ENCODE measurements at places on chromosomes 16 and 17. TPM values are rescaled to one million over a fixed set of nuclear protein-coding genes. Genes with fewer than 3 reads are reported as not detected.

The MOSMO gene
- 13.0 TPM for total RNA-seq

The SHISA6 gene
- not detected for total RNA-seq

DNA sequence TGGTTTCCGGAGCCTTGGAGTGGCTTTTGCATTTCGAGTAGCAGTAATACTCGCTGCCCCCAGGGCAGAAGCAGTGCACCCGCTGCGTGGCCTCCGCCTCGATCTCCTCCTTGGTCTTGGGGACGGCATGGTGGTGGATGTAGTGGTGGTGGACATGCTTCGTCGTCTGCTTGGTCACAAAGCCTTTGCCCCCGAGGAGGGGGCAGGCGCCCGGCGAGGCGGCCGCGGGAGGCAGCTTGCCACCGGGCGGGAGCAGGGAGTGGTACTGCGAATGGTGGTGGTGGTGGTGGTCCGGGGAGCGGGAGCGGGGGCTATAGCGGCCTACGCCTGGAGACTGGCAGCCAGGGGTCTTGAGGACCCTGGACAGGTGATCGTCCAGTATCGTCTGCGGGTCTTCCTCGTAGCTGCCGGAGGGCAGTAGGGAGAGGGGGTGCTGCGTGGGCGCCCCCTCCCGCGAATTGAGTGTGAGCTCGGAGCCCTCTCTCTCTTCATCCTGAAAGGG, 24.1 kb downstream of the AXIN2 start:
- peaks cover 9% of the 10 kb centered on the region for H3K36me3 ChIP-seq
- no peak overlapping the region for H3K27ac ChIP-seq
- no peak for DNase-seq
- H3K4me3 ChIP-seq = no peak overlapping the region
- H3K4me1 ChIP-seq = no peaks in the 10 kb centered on the region

DNA sequence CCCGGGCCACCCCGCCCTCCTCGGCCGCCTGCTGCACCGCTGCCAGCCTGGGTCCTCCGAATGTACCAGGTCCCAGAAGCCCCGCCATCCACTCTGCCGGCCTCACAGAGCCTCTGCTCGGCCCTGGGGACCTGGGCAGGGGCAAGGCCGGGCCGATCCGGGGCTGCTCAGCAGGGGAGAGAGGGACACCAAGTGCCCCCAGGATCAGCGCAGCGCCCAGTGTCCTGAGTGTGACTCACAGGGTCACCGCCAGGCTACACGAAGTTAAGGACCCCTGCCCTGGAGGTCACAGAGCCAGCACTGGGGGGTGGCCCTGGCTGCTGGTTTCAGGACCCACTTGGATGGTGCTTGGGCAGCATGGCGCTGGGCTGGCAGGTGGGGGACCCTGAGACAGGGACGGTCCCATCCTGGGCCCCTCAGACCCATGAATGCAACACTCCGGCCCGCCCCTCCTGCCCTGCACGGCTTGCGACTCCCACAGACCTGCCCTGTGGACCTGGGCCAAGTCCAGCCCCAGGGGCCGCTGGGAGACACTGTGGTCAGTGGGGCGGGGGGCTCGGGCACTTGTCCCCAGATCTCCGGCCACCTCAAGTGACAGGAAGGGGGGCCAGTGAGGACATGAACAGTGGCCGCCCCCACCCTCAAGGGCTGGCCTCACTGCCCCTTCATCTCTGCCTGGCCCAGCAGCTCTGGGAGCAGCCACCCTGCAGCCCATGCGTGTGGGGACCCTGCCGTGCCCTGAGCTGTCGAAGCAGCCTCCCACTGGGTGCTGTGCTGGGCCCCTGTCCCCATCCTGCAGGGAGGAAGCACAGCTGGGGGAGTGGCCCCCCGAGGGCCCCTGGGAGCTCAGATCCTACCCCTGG, 23.2 kb upstream of the SSTR5 start:
- no peak overlapping the region for H3K27ac ChIP-seq
- DNase-seq = no peak
- no peak overlapping the region for H3K4me3 ChIP-seq
- H3K36me3 ChIP-seq = no peaks in the 10 kb centered on the region
- H3K4me1 ChIP-seq = no peaks in the 10 kb centered on the region
- H3K27me3 ChIP-seq = no peaks in the 10 kb centered on the region

DNA sequence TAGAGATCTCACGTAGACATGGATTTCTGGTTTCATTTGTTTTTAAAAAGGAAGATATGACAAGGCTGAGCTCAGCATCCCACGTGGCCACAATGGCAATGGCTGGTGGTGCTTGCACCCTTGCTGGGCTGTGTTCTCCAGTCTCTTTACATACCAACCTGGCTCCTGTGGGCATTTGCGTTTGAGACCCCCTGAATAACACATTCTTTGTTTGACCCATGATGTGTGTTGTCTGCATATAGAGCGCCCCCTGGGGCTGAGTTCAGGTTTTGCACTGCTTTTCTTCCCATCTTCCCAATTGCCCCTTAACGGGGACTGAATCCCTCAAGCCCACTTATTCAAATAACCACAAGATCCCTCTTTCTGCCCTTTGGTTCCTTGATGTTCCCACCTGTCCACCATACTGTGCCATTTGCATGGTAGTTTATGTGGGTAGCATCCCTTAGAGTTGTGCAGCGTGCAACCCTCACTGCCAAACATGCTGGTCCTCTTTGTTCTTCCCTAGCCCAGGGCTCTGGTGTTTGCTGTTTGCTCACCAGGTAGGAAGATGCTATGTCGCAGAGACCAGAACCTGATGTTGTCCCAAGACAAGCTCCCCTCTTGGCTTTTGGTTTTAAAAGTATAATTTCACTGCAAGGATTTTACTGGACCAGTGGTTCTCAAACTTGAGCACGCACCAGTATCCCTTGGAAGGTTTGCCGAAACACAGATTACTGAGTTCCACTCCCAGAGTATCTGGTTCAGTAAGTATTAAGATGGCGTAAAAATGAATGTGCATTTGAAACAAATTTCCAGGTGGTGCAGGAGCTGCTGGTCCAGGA, 38.5 kb upstream of the NKD1 start:
- no peaks in the 10 kb centered on the region for H3K4me1 ChIP-seq
- H3K27ac ChIP-seq = no peak overlapping the region

DNA sequence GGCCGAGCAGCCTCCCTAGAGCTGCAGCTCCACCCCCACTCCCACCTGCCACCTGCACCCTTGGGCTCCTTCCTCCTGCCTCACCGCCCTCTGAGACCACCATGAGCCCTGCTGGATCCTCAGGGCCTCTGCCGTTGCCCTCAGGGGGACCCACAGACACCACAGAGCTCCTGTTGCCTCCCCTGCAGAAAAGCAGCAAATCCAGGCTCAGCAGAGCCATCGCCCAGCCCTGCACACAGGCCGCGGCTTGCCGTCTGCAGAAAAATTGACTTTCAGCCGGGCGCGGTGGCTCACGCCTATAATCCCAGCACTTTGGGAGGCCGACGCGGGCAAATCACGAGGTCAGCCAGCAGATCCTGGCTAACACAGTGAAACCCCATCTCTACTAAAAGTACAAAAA, 7.0 kb upstream of the PPP1R27 start:
- no peak overlapping the region for H3K4me3 ChIP-seq
- no peaks in the 10 kb centered on the region for H3K4me1 ChIP-seq
- H3K27ac ChIP-seq = no peak overlapping the region
- peaks cover 36% of the 10 kb centered on the region for H3K36me3 ChIP-seq
- no peak for DNase-seq

DNA sequence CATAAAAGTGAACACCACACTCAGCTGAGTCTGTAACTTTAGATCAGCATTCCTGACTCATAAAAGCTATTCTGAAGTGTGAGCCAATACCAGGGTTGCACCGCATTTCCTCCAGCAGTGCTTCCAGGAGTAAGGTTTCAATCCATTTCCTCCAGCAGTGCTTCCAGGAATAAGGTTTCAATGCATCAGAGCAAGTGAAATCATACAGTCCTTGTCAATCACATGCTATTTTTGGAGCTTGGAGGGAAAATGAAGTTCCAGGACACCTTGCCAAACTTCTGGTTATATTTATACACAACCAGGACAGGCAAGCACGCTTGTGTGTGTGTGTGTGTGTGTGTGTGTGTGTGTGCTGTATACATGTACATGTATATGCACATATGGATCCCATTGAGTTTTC, 327.6 kb downstream of the GRIN2A start:
- H3K27ac ChIP-seq = no peak overlapping the region
- no peaks in the 10 kb centered on the region for H3K27me3 ChIP-seq
- no peak overlapping the region for H3K4me3 ChIP-seq
- no peaks in the 10 kb centered on the region for H3K36me3 ChIP-seq

DNA sequence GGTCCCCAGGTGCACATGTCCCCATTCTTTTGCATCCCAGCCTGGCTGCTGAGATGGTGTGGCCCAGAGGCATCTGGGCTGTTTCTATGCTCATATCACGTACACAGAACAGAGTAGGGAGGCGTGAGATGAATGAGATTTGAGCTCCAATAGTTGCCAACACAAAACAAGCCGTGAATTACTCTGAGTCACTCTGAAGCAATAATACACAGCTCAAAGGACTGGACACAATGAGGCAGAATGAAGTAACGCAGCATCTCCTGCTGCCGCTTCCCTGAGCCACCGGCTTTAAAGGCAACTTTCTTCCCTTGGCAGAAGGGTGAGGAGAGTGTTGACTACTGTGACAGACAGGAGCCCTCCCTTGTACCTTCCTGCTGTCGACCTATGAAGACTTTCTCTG, 33.9 kb upstream of the CLEC18B start:
- DNase-seq = no peak
- H3K4me1 ChIP-seq = peaks cover 5% of the 10 kb centered on the region
- no peak overlapping the region for H3K27ac ChIP-seq

DNA sequence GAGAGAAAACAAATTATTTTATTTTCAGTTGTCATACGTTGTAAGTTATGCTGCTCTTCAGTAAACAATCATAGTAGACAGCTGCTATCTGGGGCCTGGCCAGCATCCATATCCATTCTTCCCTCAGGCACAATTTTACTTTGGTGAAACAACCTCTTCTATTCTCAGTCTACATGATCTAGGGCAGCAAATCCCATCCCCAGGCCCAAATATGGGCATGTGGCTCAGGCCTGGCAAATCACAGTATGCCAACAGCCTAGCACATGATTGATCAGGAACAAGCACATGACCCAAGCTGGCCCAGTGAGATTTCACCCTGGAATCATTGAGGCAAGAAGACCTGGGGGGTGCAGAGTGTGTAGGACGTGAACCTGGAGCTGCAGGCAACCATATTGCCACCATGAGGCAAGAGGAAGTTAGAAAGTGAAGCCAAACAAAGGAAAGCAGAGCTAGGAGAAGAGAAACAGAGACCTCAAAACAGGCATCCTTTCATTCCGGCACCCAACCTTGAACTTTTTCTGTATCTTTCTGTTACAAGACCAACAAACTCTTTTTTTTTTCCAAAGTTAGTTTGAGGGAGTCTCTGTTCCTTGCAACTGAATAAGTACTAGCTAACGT, 10.3 kb upstream of the ABCC12 start:
- no peak for DNase-seq

- no peak for DNase-seq
- H3K36me3 ChIP-seq = no peaks in the 10 kb centered on the region
- H3K27me3 ChIP-seq = peaks cover 3% of the 10 kb centered on the region
- H3K4me1 ChIP-seq = no peaks in the 10 kb centered on the region
- H3K4me3 ChIP-seq = no peak overlapping the region
These were observed 26.3 kb downstream of the GINS3 start for GRCh38 chr16:58418601-58419000.

- H3K4me1 ChIP-seq = no peaks in the 10 kb centered on the region
- no peak overlapping the region for H3K27ac ChIP-seq
- no peaks in the 10 kb centered on the region for H3K36me3 ChIP-seq
- no peak overlapping the region for H3K4me3 ChIP-seq
These were observed 20.1 kb upstream of the BCAR1 start for GRCh38 chr16:75271441-75272096.

- H3K27ac ChIP-seq = peak overlapping the region; percentile 74
- H3K4me3 ChIP-seq = peak overlapping the region; percentile 63
- DNase-seq = peak; percentile 55
- peaks cover 96% of the 10 kb centered on the region for H3K4me1 ChIP-seq
These were observed 102.6 kb downstream of the ZNF778 start for GRCh38 chr16:89319886-89320781.

- H3K4me1 ChIP-seq = peaks cover 25% of the 10 kb centered on the region
- H3K4me3 ChIP-seq = no peak overlapping the region
- no peak overlapping the region for H3K27ac ChIP-seq
- H3K36me3 ChIP-seq = no peaks in the 10 kb centered on the region
These were observed 221.6 kb downstream of the FTO start for GRCh38 chr16:53925526-53925925.

- H3K4me3 ChIP-seq = no peak overlapping the region
- no peak overlapping the region for H3K27ac ChIP-seq
- no peaks in the 10 kb centered on the region for H3K36me3 ChIP-seq
These were observed 45.9 kb downstream of the PITPNM3 start for GRCh38 chr17:6510321-6510977.

- H3K27ac ChIP-seq = no peak overlapping the region
- H3K4me1 ChIP-seq = no peaks in the 10 kb centered on the region
- DNase-seq = no peak
- H3K4me3 ChIP-seq = no peak overlapping the region
These were observed 90.5 kb downstream of the TNFRSF13B start for GRCh38 chr17:16881239-16881924.

DNA sequence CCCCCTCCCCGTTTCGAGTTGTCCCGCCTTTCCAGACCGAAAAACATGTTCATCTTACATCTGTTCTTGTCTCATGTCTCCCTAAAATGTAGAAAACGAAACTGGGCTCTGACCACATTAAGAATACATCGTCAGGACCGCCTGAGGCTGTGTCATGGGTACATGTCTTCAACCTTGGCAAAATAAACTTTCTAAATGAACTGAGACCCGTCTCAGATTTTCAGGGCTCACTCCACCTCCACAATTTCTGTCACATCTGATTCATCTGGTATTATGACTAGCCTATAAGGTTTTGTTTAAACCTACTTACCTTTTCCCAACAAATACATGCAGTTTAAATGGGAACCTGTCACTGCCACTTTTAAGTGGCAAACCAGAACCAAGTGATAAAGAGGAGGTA, 621 bp downstream of the SDR42E1 start:
- DNase-seq = no peak
- H3K4me3 ChIP-seq = peak overlapping the region; percentile 75

DNA sequence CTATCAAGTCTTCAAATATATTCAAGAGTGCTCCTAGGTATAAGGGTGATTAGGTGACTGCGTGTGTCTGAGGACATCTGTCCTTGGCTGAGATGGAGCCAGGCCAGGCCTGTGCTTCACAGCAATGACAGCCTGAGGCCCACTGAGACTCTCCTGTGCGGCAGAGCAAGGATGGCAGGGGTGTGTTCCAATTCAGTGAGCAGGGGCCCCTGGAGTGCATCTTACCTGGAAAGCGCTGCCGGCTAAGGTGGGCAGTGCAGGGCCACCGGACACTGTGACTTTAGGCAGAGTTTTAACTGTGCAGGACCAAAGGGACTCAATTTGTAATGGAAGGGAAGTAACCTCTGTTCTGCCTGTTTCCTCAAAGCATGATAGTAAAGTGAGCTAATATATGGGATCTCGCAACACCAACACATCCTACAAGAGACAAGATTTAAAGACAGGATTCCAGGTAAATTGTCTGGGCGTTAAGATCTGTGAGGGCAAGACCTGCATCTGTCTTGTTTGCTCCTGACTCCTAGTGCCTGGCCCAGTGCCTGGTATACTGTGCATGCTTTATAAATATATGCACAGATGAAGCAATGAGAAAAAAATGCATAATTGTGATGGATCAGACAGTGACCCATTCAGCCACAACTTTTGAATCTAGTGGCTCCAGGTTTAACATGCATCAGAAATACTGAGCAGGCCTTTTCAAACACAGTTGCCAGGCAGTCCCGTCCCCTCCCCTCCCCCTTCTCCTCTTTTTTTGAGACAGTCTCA, 86.7 kb downstream of the MRC2 start:
- DNase-seq = no peak
- no peak overlapping the region for H3K27ac ChIP-seq
- H3K4me1 ChIP-seq = no peaks in the 10 kb centered on the region
- H3K36me3 ChIP-seq = no peaks in the 10 kb centered on the region
- no peak overlapping the region for H3K4me3 ChIP-seq
